Activated CD8-positive, alpha-beta T cell treated with anti-CD3 and anti-CD28 coated beads for 36 hours (primary cell): ENCODE measurements at places on chromosomes 6 and 20.

DNA sequence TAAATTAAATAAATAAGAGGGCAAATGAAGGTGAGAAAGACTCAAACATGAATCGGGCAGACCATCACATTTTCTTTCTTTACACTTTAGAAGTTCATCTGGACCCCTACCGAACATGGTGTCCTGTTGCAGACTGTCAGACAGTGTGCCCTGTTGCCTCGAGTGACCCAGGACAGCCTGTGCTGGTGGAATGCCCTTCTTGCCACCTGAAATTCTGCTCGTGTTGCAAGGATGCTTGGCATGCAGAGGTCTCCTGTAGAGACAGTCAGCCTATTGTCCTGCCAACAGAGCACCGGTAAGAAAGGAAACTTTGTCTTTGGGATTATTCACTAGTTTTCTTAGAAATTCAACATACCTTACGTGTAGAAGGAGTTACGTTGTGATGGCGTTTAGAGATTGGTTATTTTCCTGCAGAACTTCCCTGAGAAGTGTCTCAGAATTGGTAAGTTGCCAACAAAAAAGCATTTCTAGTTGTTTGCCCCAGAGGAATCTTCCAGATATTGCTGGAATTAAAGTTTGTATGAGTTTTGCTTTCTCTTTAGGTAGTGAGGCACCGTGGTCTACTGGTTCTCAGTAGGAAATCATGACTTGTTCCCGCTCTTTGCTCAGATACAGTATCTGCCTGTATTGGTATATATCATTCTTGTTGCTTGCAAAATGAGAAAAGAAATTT, 70.1 kb downstream of the RNF144B start:
- no peak for DNase-seq

GRCh38 chr6:18585032-18585573, 198.0 kb downstream of the RNF144B start:
- DNase-seq: no peak

DNA sequence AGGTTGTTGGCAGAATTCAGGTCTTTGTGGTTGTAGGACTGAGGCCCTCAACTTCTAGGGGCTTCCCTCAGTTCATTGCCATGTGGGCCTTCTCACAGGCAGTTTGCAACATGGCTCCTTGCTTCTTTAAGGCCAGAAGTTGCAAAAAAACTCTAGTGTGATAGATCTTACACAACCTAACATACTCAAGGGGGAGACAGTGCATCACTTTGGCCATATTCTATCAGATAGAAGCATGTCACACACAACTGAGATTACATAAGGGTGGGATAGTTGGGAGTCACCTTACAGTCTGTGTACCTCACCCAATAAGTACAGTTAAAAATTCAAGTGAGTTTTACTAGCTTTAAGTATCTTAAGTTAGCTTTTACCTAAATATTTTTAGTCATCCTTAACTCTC, 1.6 kb downstream of the SIRPD start:
- DNase-seq: no peak

GRCh38 chr6:84998223-84998622, 233.8 kb upstream of the TBX18 start:
- DNase-seq: no peak

- no peak for DNase-seq
Measured at GRCh38 chr6:145396499-145396898, 338.8 kb downstream of the EPM2A start.

DNA sequence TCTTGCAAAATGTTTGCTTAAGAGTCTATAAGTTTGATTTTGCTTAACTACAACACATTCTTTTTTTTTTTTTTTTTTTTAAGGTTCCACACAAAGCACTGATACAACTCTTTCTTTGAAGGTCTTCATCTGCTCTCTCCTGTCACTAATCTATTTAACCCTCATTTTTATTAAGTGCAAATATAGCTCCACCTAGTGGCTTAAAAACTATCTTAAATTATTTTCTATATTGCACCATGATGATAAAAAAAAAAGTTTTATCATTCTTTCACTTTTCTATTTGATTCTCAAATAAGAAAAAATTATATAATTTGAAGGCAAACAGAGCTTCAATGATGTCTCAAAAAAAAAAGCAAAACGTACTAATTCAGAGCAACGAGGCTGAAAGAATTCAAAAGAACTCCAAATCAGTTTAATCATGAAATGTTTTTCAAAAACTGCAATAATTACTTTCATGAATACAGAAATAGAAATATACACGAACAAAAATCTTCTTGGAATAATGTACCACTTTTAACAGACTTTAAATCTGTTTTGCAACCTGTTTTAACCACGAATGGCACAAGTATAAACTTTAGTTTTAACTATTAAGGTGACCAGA, 12.8 kb downstream of the ESF1 start:
- no peak for DNase-seq

- no peak for DNase-seq
Measured at GRCh38 chr20:7893014-7893730, 47.1 kb downstream of the HAO1 start.

GRCh38 chr6:167015302-167015701, 16.1 kb downstream of the CEP43 start:
- no peak for DNase-seq

DNA sequence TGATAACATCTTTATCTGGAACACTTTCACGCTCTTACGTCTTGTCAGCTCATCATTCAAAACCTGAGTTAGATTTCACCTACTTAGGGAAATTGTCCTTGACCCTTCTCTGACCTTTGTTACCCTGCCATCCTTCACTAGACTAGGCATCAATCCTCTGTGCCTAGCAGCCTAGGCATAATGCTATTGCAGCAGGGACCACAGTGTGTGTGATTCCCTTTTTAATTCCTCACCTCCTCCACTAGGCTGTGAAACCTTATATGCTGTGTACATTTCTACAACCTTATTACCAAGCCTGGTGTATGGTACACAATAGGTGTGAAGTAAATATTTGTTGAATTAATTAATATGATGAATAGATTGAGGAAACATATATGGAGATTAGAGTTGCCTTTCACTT, 66.7 kb upstream of the DEFB112 start:
- DNase-seq: no peak

GRCh38 chr6:137044366-137045221, at the start of gene IL20RA:
IL20RA (minus strand) TSS chr6:137044965; CDS start chr6:137044728, 237 bp downstream.
- DNase-seq: no peak

GRCh38 chr20:43799150-43799711, 72.4 kb upstream of the GTSF1L start:
- DNase-seq: no peak

GRCh38 chr6:128993166-128993565, 110.2 kb downstream of the LAMA2 start:
- DNase-seq: no peak
